ENCODE measurements at places on chromosomes 5 and 9.
A peak's percentile ranks its signal among the peaks of the same experiment; 100 is the strongest.

DNA sequence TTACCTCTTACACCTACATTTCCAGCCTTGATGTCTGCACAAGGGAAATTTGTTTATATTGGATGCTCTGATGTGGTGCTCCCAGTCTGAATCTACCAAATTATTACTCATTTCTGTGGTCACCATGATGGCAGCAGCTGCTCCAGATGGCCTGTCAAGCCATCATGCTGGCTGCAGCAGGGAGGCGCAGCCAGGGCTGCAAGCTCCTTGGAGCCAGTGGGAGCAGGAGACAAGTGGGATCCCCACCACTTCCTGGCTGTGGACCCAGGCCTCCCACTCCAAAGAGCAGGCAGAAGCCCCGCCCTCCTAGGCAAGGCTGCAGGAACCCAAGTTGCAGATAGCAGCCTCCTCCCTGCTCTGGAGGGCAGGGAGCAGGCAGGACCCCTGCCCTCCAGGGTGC lies 241.1 kb upstream of the ATP10B start:
- no peak for DNase-seq

DNA sequence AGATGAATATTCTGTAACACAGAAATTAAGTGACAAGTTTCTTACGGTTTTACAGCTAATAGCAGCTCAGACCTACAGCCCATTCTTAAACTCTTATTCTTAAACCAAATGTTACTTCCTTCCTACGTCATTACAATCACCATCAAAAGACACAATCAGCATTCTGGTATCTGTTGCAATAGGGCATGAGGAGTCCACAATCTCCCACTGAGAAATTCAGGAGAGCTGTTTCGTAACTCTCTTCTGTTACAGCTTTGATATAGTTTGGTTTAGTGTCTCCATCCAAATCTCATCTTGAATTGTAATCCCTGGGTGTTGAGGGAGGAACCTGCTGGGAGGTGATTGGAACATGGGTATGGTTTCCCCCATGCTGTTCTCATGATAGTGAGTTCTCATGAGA lies 163.4 kb downstream of the GAS1 start:
- peak; percentile 72 for DNase-seq

DNA sequence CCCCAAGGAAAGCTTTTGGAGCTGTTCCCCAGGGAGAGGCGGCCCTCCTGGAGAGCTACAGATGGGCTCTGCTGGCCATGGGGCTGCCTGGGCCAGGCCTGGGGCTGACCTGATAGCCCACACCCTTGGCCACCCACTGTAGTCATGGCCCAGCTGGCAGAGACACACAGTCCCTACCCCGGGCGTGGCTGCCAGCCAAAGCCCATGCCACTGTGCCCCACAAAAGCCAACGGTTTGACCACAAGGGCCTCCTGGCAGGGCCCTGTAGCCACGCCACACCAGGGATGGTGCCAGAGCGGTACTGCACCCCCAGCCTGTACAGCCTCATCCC lies 15.2 kb downstream of the NACC2 start:
- no peak for DNase-seq

- no peak for DNase-seq
Observed at GRCh38 chr5:107935645-107936044, 264.9 kb upstream of the EFNA5 start.

- DNase-seq: peak; percentile 20
Observed at GRCh38 chr9:92100237-92100911, 14.8 kb downstream of the SPTLC1 start.

GRCh38 chr9:33939924-33940874 lies 108.5 kb downstream of the UBAP2 start:
- DNase-seq: no peak

DNA sequence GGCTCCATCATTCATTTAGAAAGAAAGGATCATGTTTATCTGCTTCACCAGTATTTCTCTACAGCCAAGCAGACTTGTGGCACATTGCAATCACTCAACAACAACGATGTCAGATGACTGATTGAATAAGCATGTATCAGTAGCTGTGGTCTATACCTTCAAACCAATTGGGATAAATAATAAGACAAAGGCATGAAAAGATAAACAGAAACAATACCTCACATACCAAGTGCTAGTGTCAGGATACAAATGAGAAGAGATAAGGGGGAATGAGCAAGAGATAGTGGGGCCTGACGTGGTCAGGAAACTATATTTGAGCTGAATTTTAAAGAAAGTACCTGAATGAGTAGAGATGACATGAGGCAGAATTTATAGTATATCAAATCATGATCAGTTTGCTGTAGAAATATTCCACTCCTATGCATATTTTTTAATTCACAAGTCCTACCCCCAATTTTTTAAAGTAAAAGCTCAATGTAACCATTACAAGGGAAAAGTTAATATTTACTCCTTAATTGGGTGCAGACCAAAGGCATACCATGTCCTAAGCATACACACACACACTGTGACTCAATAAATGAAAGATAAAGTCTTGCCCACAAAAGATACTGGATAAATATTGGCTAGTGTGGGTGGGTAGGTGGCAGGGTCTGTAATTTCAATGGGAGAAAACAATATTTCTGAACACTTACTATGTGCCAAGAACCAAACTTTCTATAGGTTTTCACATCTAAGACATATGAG lies 284.5 kb downstream of the SPOCK1 start:
- no peak for DNase-seq

DNA sequence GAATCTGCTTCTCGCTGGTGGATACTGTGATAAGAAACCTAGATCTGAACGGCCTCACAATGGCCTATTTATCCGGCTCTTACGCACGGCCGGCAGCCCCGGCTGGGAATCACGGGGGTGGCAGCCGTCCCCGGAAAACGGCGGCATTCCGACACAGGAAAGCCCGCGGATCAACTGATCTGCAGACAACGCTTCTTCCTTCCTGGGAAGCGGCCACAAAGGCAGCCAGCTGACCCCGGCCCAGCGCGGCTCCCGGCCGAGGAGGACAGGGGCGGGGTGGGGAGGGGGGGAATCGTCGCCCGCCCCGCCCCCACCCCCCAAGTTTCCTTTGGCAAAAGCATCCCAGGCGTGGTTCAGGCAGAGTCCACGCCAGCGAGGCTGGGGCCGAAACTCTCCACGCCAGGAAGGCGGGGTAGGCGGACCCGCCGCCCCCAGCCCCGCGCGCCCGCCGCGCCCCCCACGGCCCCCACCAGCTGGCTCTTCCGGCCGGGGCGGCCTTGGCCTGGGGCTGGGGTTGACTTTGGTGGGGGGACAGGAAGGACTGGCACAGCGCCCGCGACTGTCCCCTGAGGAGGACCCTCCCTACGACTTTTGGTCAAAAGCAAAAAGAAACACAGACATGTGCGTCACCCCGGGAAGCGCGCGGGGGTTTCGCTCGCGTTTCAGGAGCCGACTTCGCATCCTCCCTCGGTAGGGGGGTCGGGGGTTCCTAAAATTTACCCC lies 247.7 kb upstream of the ANKRD55 start:
- DNase-seq: no peak

GRCh38 chr5:160061770-160062169 lies 52.8 kb downstream of the TTC1 start:
- DNase-seq: no peak

- no peak for DNase-seq
Observed at GRCh38 chr9:96138616-96139015, 163.4 kb downstream of the HSD17B3 start.

DNA sequence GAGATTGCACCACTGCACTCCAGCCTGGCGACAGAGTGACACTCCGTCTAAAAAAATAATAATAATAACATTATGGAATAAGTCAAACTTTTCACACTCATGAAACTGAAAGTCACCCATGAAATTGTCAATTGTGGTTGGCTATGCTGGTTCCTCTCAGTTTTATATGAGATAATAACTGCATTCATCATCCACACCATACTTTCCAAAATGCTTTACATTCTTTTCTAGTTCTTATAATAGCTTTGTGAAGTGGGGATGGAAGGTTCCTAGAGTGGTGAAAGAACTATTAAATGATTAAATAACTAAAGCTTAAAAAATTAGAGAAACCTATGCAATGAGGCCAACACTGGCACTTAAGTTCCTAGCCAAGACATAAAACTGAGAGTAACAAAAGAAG lies 12.6 kb upstream of the ASPN start:
- no peak for DNase-seq

GRCh38 chr9:38707885-38708637 lies 11.9 kb downstream of the FAM240B start:
- no peak for DNase-seq

- DNase-seq: no peak
Observed at GRCh38 chr5:123530728-123531127, 18.8 kb downstream of the CSNK1G3 start.

- DNase-seq: no peak
Observed at GRCh38 chr9:26802921-26803320, 89.7 kb downstream of the CAAP1 start.

DNA sequence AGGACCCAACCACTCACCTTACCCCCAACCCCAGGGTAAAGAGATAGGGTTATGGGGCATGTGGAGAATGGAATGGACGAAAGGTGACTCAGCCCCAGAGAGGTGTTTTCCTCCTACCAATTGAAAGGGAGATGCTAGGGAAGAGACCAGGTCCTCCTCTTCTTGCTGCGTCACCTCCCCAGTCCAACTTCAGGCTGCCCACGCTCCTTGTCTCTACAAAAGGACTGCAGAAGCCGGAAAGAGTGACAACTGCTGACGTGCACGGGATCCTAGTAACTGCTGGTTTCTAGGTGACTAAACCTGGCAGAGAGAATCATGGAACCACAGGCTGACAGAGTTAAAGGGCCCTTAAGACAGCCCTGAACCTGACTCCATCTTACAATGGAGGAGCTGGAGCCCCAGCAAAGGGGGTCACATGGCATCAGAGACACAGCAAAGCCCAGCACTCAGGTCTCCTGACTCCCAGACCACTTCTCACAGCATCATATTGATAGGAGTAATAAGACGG lies 2.2 kb downstream of the GPX3 start:
- DNase-seq: no peak

DNA sequence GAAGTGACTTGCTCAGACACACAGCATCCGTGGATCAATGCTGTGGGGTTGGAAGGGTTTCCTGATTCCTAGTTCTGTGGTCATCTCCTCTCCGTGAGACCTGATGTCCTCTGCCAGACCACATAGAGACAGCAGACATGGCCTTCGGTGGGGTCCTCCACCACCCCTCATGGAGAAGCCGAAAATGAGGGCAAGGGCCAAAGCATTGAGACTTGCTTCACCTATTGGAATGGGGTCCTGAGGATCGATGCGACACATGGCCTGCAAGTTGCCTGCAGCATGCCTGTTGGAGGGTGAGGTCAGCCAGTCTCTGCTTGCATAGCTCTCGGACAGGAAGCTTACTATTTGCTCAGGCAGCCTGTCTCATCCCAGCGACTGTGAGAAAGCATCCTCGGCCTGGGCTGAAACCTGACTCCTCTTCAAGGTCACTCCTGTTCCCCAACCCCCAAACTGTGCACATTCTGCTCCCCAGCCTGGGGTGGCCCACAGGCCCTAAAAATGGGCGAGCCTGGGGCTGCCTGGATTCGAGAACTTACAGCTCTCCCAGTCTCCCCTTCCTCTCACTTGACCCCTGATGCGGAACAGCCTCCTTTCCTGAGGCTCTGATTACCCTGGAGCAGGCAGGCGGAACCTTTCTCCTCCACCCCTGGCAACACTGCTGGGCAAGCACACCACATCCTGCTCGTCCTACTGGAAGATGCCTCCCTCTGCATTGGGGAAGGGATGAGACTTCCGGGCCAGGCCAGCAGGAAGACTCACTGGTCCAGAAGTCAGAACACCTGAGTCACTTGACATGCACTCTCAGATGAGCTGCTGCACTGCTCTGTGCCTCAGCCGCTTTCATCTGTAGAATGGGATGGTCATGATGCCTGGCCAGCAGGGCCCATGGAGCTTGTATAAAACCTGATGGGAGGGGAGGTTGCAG lies 186.9 kb downstream of the RGS3 start:
- DNase-seq: no peak

- DNase-seq: no peak
Observed at GRCh38 chr9:87546704-87547103, 49.0 kb downstream of the DAPK1 start.

GRCh38 chr5:157761690-157762621 lies 18.4 kb downstream of the LSM11 start:
- DNase-seq: peak; percentile 42

GRCh38 chr9:929719-930118 lies 46.7 kb upstream of the DMRT3 start:
- no peak for DNase-seq

DNA sequence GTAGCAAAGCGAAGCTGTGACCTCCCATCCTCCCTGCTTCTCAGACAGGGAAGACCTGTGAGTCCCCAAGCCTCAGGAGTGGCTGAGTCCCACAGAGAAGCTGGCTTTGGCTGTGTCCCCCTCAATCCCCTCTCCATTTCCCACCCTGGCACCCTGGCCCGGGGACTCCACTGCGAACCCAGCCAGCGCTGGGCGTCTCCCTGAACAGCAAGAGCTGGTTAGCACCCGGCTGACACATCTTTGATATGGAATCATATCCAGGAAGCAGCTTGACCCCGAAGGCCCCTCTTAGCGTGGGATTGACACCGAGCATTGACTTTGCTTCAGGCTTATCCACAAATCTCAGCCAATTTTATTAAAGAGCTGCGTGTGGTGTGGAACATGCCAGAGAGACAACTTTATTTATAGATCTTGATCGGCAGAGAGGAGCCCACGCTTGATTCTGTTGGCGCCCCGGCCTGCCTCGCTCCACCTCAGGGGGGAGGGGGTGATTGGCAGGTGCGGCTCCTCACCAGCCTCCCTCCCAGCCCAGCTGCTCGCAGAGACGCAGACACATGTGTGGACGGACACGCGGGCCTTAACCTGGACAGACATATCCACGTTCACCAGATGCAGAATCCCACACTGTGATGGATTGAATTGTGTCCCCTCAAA lies 120.7 kb upstream of the MVB12B start:
- no peak for DNase-seq

- peak; percentile 77 for DNase-seq
Observed at GRCh38 chr5:168314735-168315411, 23.4 kb downstream of the WWC1 start.

DNA sequence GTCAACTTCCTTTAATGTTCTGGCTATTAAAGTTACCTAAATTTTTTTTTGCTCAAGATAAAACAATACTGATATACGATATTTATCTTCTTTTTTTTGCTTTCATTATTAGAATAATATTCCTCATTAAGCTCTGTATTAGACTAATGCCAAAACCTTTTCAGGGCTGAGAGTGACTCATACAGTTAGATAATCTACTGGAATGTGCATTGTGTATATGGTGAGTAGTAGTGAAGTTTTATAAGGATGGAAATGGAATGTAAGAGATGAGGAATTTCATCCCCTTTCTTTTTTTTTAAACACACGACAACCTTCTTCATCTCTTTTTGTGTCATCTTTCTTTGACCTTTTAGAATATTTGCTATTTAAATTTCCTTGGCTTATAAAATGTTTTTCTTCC lies 268.6 kb downstream of the ISL1 start:
- no peak for DNase-seq

GRCh38 chr9:75448281-75448680 lies 360.0 kb downstream of the OSTF1 start:
- DNase-seq: no peak

Data from AG09309 (cell line).